Urinary bladder (tissue), 4 donors: ENCODE measurements at places on chromosomes 6 and 20. TPM values are rescaled to one million over a fixed set of nuclear protein-coding genes. Genes with fewer than 3 reads are reported as not detected.

MARCKS gene
- total RNA-seq, result 193 TPM

LTA gene
- not detected for total RNA-seq

LMBRD1 gene
- 86.8 TPM for total RNA-seq

RGS17 gene
- 6.6 TPM for total RNA-seq

SLC17A3 gene
- not detected for total RNA-seq

CAPN11 gene
- total RNA-seq, result 0.53 TPM

COL9A3 gene
- total RNA-seq, result 101 TPM

DNA sequence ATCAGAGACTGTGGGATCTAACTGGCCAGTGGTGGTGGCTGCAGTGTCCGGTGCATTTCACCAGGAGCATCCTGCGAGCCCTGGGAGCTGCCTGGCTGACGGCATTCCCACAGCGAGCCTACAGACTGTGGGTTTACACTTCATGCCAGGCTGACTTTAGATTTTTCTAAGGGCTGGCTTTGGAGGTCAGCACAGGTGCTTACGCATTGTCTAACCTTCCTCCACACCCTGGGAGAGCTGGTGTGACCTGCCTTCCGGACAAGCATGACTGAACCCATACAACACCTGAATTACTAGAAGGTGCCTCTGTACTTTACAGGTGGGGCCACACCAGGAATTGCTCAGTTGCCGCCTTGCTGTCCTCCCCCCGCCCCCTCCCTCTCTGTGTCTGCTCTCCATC is 96.2 kb downstream of the RREB1 start:
- no peak for DNase-seq

- DNase-seq, result no peak
Observed at GRCh38 chr6:35311390-35312075, 13.9 kb downstream of the DEF6 start.

- DNase-seq, result no peak
Observed at GRCh38 chr6:165468340-165469235, 159.2 kb upstream of the C6orf118 start.

DNA sequence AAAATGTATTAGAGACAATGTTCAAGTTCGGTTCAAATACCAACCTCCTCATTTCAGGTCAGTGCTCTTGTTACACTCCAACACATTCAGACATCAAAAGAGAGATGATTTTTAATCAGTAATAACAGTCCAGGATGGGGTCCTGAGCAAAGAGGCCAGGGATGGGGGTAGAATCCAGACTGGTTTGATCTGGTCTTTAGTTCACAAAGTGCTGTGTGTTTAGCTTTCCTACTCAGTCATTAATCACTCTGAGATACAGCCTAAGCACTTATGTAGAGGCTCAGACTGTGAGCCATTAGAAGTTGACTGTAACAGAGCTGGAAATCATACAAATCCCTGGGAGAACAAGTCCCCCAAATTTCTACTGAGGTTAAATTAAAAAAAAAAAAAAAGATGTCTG is 241.6 kb downstream of the PTPRK start:
- no peak for DNase-seq

- no peak for DNase-seq
Observed at GRCh38 chr20:39431091-39431880, 469.1 kb downstream of the DHX35 start.

GRCh38 chr20:41234546-41234945 is 83.0 kb downstream of the ZHX3 start:
- DNase-seq, result no peak

DNA sequence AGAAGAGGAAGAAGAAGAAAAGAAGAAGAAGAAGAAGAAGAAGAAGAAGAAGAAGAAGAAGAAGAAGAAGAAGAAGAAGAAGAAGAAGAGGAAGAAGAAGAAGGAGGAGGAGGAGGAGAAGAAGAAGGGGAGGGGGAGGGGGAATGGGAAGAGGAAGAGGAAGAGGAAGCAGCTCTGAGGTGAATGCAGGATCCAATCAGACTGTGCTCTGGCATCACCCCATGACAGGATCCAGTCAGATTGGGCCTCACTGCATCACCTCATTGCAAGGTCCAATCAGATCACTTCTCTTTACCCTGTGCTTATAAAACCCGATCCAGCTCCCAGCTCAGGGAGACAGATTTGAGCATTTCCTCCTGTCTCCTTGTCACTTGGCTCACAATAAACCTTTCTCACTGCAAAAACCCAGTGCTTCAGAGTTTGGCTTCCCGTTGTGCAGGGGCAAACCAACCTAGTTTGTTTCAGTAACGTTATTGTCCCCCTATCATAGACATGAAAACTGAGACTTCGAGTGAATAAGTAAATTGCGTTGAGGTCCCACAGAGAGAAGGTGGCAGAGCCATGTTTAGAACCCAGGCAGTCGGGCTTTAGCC is 28.6 kb upstream of the YWHAB start:
- DNase-seq, result no peak

DNA sequence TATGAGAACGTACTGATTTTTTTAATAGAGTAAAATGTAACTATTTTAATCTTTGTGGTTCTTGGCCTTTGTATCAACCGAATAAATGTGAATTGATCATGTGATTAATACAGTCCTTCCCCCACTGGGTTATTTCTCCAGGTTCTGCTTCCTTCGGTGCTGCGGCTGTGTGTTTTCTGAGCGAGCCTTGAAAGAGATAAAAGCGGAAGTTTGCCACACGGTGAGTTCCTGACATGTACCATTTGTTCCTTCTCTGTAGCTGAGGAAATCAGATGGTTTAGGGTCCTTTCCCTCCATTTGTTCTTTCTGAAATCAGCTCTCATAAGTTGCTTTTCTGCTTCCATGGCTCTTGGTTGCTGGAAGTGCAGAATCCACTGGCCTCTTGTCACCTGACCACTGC is 15.5 kb downstream of the RTF2 start:
- DNase-seq, result no peak

DNA sequence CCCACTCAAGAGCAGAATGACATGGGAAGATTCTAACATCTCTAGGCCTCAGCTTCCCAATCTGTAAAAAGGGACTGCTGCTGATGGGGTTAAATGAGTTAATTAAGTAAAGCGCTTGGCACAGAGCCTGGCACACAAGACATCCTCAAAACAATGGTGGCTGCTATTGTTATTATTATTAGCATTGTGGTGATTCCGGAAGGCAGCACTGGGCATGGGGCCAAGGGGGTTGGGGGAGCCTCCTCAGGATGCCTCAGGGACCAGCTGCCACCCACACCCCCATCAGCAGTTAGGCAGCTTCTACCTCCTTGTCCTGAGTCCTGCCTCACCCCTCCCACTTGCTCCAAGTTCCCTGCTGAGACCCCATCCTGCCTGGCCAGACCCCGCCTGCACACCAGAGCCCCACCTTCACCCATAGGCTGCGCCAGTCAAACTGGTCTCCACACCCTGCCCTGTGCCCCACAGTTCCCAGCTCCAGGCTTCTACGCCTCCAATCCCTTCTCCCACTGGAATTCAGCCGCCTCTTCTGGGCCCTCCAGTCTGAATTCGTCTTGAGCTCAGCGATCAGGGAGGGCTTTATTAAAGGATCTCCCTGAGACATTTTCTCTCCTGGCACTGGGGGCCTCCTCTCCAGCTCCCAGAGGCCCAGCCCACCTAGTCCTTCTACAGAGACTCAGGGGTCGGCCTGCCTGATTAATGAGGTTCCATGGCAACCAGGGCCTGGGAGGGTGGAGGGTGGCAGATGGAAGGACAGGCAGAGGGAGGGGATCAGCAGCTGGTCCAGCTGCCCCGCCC is 1.5 kb downstream of the E2F1 start:
- no peak for DNase-seq

DNA sequence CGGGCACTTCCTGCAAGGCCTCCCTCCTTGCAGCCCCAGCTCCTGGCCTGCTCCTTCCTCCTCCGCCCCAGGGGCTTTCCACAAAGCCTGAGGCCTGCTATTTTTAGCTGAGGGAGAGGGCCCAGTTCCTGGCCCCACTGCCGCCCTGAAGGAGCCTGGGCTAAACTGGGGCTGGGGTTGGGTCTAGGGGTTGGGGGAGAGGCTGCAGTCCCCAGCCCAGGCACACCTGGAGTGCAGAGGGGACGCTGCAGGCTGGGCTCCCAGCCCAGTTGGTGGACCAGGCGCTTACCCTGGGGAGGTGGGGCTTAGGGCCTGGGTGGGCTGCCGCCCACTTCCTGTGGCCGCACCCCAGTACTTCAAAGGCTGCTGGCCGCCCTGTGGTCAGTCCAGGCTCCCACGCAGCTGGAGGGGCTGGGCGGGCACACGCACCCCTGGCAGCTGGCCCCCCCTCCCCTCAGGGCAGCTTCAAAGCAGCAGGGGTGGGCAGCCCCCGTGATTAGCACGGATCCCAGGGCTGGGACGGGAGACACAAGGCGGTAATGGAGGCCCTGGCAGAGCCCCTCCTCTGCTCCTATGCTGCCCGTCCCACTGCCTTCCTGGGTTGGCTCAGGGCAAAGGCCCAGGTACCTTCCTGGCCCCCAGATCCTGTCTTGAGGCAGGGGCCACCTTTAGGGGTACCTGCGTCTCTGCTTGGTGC is 7.1 kb upstream of the ABHD16B start:
- DNase-seq, result no peak

DNA sequence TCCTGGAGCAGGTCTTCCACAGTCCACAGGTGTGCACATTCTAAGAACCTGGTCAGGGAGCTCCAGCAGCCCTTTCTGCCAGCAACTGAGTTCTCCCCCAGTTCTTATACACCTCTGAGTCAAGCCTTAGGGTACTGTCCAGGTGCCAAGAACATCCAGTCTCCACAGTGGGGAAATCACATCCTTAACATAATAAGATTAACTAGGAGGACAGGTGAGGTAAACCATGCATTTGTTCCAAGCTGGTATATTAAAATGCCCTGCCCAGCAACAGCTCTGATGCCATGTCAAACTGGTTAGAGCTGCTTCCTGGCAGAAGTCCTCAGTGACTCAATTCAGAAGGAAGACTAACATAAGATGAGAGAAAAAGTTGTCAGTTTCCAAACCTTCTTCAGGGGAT is 303.9 kb upstream of the SGK1 start:
- no peak for DNase-seq

GRCh38 chr6:71478834-71479541 is 190.4 kb downstream of the OGFRL1 start:
- no peak for DNase-seq

DNA sequence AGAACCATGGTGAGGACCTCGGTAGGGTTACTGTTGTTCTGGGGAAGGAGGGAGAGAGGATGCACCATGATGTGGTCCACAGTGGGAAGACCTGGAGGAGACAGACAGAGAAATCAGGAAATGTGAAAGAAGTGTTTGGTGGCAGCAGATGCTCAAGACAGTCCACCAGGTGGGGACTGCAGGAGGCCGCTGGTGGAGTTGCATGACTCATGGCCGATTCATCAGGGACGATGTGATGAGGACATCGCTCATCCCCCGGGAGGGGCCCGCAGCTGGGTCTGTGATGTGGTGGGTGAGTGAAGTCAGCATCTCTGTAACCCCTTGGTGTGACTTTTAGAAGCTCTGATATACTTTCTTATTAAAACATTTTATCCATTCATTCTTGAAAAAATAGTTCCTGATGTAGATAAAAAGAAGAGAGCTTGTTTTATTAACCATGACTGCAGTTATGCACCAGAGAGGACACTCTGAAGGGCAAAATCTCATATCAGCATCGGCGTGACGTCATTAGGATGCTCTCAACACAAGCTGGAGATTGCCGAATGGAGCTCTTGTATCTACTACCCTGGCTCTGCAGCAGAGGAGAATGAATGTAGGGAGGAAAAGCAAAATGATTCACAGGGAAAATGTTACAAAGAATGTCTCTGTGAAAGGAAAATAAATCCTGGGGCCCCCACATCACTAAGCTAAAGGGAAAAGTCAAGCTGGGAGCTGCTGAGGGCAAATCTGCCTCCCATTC is 71.2 kb downstream of the RAMACL start:
- DNase-seq, result no peak

- no peak for DNase-seq
Observed at GRCh38 chr6:3379482-3380060, 77.3 kb downstream of the SLC22A23 start.

- no peak for DNase-seq
Observed at GRCh38 chr20:64223526-64224067, 32.0 kb upstream of the PCMTD2 start.

DNA sequence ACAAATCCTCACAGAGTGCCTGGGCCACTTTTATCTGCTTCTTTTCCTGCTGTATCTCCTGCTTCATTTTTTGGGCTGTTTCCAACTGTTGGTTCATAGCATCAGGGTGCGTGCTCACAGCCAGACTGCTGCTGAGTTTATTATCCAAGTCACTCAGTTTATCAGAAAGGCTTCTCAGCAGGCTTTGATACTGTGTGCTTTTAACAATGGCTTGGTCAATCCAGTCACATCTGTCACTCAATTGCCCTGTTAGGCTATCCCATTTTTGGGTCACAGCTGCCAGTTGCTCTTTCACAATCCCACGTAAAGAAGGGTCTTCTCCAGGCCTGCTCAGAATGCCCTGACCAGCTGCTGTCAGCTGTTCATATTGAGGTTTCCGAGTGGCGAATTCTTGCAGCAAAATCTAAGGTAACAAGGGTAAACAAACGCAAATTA is 87.2 kb downstream of the DST start:
- DNase-seq, result no peak

DNA sequence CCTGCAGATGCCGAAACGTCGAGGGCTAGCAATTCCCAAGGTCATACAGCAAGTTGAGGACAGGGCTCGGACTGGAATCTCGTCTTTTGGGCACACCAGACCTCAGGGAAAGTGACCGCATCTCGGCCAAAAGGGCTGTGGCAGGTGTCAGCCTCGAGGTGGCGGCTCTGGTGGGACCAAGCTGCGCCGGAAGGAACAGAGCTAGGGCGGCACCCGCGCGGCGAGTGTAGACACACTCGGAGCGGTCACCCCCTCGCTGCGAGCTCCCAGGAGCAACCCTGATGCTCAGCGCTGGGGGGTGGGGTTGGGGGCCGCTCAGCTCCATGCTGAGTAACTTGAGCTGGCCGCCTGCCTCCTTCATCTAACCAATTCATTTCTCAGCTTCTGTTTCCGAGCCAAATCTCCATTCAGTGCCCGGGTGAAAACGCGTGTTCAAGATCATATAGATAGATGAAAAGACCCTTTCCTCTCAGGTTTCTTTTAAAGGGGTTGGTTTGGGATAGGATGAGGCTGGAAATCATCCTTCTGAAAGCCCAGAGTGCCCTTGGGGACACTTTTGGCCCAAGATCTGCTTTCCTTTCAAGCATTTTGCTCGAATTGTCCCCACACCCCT is 2.2 kb upstream of the TUBB2B start:
- DNase-seq, result no peak

- no peak for DNase-seq
Observed at GRCh38 chr20:21505161-21505809, 8.6 kb downstream of the NKX2-2 start.

DNA sequence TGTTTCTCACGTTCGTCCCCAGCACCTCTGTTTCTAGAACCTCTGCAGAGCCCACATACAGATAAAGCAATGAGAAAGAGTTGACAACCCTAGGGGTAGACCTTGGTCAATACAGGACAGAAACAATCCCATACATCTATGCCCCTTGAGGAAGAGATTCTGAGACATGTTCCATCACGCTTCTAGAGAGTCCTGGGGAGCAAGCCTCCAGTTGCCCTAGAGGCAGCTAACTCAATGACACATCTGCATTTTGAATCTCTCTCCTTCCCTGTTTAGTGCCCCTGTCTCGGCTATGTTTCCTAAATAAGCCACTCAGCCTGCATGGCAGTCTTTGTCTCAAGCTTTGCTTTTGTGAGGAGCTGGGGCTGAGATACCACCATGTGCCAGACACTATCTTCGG is 435.3 kb downstream of the CD83 start:
- DNase-seq, result no peak

GRCh38 chr20:63244468-63244867 is 8.8 kb downstream of the BIRC7 start:
- DNase-seq, result no peak

- DNase-seq, result peak; percentile 14
Observed at GRCh38 chr20:13492001-13492481, 146.7 kb downstream of the TASP1 start.
